ENCODE measurements at places on chromosomes 1 and 21.

GRCh38 chr1:198873696-198874230 is 234.9 kb downstream of the PTPRC start:
- DNase-seq = no peak

- no peak for DNase-seq
Observed at GRCh38 chr1:119160866-119161265, 20.4 kb upstream of the WARS2 start.

- DNase-seq = no peak
Observed at GRCh38 chr1:226749467-226749866, 10.4 kb upstream of the ITPKB start.

GRCh38 chr1:52328615-52329014 is 37.4 kb downstream of the CC2D1B start:
- no peak for DNase-seq

GRCh38 chr1:160740133-160740688 is 1.2 kb downstream of the SLAMF7 start:
- DNase-seq = no peak

DNA sequence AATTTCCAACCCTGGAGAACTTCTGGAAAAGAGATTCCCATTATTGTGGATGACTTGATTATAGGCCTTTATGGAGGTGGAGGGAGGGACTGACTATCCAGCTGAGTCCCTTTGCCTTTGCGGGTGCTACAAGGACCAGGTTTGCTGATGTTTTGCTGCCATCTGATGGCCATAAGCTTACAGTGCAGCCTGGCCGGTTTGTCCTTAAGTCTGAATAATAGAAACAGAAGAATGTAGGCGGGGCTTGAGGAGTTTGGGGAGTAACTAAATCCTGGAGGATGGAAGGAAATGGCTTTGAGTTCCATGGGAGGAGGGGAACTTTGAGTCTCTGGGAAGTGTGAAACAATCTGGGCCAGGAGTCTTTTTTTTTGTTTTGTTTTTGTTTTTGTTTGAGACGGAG is 55.7 kb upstream of the CD1D start:
- no peak for DNase-seq

- DNase-seq = no peak
Observed at GRCh38 chr1:64515427-64515826, 45.5 kb downstream of the CACHD1 start.

DNA sequence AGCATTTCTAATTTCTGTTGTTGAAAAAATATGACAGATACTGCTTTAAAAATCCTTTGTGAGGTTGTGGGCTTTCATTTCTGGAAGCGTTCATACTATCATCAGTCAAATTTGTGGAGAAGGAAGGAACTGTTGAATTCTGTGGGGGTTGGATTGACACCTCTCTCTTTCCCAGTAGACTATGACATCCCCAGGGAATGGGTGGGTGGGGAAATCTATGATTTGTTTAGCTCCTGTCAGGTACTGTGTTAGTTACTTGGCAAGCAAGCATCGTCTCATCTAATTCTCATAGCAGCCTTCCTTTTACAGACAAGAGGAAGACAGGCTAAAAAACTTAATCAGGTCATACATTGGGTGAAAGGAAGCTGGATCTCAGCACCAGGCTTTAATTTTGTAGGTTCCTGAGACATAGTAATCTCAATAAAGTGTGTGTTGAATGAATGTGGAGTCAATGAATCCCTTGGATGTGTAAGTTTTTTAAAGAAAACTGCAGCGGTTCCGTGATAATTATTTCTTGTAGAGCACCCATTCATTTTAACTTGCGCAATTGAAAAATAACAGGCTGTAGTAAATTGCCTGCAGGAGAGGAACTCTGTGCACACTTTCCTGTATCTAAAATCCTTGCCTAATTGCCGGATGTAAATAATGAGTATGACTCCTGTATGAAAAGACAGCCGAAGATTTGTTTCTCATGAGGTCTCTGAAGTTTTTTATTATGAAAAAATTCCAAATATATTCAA is 60.6 kb downstream of the MYOM3 start:
- no peak for DNase-seq

- no peak for DNase-seq
Observed at GRCh38 chr1:235503403-235504121, 690 bp downstream of the B3GALNT2 start.

GRCh38 chr1:85481688-85482087 is 16.7 kb upstream of the DDAH1 start:
- DNase-seq = no peak

GRCh38 chr21:31218830-31219608 is 125.0 kb downstream of the TIAM1 start:
- no peak for DNase-seq

DNA sequence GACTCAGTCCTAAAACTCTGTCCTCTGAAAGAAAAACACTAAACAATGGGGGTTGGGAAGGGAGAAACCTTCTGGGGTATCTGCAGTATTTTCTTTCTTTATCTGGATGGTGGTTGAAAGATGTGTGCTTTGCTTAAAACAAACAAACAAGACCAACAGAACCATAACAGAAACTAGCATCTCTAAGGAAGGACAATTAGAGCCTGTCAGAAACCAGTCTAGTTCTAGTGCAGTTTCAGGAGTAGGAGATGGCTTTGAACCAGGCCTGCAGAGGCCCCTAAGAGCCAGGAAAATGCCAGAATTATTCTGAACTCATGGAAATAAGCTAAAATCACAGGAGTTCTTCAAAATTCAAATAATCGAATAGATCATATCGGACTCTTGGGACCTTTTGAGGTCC is 18.5 kb downstream of the ILDR2 start:
- no peak for DNase-seq

- DNase-seq = no peak
Observed at GRCh38 chr1:89912073-89912472, 82.8 kb upstream of the ZNF326 start.

DNA sequence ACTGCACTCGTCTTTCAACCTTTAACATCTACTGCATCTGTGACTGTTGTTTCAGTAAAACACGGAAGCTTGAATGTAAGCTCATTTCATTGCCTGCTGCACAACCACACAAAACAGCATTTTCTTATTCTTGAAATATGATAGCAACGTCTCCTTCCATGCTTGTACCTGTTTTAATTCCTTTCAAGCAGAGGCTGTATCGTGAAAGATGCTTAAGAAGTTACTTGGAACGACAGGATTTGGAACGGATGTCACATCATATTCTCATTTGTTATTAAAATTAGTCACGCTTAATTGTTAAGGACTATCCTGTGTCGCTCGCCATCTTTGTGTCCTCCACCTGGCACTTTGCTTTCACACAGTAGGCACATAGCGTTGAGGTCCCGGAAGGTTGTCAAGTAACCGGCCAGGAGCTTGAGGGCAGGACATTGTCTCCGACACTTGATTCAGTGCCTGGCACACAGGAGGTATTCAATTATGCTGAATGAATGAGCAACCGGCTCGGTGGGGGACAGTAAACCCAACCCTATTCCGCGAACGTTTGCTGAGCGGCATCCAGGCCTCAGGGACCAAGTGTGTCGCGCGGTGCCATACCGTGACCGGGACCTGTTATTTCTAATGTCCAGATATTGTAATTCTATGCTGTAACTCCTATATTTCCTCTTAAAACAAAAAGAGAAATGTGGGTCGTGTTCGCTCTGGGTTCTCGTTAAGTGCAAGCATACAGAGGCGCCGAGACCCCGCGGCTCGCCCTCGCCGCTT is 499 bp upstream of the SH3GLB1 start:
- peak; percentile 28 for DNase-seq

GRCh38 chr1:234605983-234606783 is 3.8 kb downstream of the IRF2BP2 start:
- DNase-seq = peak; percentile 60

GRCh38 chr1:96333522-96334235 is 387.9 kb upstream of the PTBP2 start:
- DNase-seq = no peak

DNA sequence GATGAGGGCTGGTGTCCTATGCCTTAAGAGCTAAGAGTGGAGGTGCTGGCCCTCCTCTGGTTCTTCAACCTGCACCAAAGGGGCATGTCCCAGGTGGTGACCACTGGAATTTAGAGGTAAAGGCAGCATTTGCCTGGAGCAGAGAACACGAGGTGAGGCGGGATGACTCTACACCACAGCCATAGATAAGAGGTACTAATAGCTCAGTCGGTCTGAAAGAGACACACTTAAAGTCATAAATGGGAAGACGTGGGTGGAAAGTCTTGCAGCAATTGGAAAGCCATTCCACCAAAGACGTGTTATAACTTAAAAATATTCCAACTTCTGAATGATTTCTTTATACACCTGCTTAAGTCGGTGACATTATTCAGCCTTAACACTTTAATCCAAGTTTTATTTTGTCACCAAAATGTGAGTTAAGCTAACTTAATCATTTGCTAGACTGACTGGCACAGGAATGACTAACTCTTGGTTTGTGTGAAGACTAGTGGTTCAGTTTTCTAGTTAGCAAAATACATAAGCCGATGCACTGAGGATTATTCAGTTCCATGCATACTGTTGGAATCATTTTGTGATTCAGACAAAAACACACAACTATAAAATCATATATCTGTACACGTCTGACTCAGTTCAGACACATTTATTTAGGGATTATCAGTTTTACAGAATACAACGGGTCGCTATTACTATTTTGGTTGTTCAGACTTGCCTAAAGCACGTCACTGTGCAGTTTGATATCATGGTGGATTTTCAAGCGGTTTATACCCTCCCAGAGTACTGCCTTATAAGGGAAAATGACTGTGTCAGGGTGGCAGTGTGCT is 4.6 kb upstream of the ETS2 start:
- DNase-seq = no peak

DNA sequence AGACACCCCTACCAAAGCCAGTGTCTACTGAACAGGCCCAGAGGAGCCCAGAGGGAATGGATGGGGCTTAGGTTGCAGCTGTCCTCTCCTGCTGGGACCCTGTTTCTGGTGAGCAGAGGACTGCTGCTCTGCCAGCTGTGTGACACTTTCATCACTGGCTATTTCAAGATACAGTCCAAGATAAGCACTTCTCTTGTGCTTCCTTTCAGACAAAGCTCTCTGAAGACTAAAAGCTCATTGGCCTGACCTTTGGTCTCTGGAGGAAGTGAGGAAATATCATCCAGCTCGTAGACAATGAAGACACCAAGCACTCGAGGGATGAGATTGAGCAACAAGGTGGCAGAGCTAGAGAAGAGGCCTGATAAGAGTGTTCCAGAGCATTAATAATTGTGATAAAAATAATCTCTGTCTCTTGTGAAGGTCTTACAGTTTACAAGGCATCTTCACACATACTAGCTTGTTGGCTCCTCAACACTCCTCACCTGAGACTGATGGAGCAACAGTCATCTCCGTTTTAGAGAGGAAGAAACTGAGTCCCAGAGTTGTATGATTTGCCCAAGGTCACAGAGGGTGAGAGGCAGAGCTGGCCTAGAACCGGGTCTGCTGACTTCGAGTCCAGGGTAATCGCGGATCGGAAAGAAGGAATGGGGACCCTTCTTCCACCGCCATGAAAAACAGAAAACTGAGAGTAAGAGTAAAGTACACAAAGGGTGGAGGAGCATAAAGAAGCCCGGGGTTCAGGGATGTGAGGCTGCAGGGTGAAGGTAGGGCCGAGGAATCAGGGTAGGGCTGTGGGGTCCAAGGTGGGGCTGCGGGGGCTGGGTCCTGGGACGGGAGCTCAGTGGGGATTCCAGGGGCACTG is 666 bp downstream of the PAFAH2 start:
- no peak for DNase-seq

- no peak for DNase-seq
Observed at GRCh38 chr21:34827445-34828235, 158.8 kb downstream of the CLIC6 start.

DNA sequence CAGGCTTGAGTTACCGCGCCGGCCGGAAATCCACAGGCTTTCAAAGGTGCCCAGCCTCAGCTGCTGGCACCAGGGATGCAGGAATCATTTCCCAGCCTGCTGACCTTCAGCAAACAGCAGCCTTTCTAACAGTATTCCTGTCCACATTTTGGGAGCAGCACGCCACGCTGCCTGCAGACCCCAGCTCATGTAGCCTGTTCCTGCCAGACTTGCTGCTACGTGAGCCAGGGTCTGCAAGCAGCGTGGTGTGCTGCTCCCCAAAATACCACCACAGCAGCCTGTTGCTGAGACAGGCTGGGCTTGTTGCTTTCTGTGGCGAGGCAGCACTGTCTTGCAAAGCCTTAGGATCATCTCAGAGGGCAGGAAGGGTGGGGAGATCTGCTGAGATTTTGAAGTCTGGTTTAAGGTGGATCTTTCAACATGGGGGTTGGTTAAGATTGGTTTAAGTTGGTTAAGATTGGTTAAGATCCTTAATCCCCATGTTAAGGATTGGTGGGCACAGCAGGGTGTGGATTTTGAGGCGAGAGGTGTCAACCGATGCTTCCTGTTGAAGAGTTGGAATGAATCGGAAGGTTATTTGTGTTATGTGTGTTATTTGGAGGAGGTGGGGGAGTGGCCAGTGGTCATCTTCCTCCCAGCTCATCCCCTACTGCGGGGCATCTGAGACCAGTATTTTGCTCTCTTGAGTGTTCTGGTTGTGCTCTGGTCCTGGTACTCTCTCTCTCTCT is 12.9 kb downstream of the FAAH start:
- DNase-seq = no peak

DNA sequence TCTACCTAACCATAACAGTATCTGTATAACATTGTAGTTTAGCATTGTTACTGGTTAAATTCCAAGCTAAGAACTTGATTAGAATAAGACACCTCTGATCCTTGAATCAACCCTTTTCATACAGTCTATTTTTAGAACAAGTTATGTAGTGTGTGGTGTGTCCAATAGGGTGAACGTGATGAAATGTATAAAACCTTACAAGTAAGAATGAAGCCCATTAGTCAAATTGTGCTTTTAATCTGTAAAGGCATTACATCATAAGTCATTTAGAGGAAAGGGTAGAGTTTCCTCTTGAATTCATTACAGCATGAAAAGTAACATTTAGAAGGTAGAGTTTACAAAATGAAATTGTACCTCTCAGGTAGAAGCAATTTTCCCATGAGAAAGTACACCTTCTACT is 479.2 kb downstream of the LTN1 start:
- DNase-seq = no peak

DNA sequence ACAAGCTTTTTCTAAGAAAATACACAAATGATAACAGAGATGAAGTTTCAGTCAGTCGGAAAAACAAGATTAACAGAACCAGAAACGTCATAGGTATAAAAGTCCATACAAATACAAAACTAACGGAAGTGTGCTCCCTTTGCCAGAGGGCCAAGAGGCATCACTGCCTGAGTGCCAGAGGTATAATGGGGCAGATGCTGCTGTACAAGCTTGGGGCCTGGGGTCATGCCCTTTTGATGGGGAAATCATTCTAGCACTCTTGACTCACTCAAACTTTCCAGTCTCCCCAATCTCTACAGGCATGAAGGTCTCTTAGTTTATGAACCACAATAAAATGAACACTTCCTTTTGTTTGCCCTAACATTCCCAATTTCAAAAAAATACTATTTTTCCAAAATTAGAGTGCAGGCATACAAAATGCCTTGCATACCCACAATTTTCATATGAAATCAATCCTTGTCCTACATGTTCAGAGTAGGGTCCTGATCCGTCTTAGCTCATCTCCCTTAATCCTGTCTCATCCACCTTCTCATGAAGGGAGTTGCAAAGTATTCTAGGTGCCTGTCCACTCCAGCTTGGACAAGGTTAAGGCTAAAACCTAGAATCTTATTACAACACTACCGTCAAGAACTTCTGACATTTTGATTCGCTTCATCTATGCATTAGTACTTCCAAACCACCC is 1.5 kb downstream of the RPL22 start:
- DNase-seq = no peak

- DNase-seq = no peak
Observed at GRCh38 chr1:154747740-154748404, 122.2 kb downstream of the KCNN3 start.

- DNase-seq = no peak
Observed at GRCh38 chr1:25873120-25873519, 2.4 kb downstream of the PAQR7 start.

- DNase-seq = no peak
Observed at GRCh38 chr1:222791006-222791710, 23.7 kb upstream of the DISP1 start.

- no peak for DNase-seq
Observed at GRCh38 chr1:157278383-157279137, 140.4 kb upstream of the ETV3 start.
